ENCODE measurements at places on chromosomes 1 and 21.

- DNase-seq, result peak; percentile 75
Measured at GRCh38 chr1:27403065-27403726, 10.8 kb downstream of the GPR3 start.

GRCh38 chr21:30463713-30464112 is 16.5 kb downstream of the KRTAP19-1 start:
- DNase-seq, result peak; percentile 23

GRCh38 chr1:201903135-201903534 is 14.4 kb downstream of the SHISA4 start:
- no peak for DNase-seq

GRCh38 chr1:36350659-36351226 is 27.3 kb upstream of the EVA1B start:
- no peak for DNase-seq

Measured in H7 (cell line).